ENCODE measurements at places on chromosomes 7 and 10.

- DNase-seq: no peak
These were observed 31.6 kb downstream of the CCDC7 start for GRCh38 chr10:32477499-32477898.

DNA sequence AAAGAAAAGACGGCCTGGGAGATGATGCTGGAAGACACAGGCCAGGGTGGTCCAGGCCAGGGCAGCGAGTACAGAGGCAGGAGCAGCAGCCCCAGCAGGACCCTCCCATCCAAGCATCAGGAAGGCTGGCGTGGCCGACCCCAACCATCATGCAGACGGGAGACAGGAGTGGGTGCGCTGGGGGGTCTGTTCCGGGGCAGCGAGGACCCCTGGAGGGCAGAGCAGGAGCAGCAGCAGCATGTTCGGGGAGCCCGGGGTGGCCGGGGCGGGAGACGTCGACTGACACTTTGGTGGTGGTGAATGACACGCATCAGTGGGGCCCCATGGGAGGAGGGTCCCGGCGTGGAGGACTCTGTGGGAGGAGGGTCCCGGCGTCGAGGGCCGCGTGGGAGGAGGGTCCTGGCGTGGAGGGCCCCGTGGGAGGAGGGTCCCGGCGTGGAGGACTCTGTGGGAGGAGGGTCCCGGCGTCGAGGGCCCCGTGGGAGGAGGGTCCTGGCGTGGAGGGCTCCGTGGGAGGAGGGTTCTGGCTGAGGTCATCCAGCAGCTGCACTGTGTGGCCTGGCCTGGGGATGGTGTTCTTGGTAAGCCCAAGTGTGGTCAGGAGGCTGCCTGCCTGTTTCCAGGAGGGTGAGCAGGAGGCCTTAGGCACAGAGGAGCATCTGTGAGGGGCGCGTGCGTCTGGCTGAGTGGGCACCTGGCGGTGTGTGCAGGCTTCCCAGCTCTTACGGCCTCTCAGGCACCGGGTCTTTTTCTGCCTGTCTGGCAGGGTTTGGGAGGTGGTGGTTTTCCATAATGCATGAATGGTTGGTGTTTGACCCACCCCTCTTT lies 38.9 kb downstream of the FAM20C start:
- no peak for DNase-seq

- no peak for DNase-seq
These were observed 234.4 kb downstream of the ANK3 start for GRCh38 chr10:60155099-60155877.

- no peak for DNase-seq
These were observed 52.0 kb downstream of the ANKIB1 start for GRCh38 chr7:92297736-92298135.

- DNase-seq: no peak
These were observed 6.1 kb upstream of the MYOZ1 start for GRCh38 chr10:73647211-73647874.

DNA sequence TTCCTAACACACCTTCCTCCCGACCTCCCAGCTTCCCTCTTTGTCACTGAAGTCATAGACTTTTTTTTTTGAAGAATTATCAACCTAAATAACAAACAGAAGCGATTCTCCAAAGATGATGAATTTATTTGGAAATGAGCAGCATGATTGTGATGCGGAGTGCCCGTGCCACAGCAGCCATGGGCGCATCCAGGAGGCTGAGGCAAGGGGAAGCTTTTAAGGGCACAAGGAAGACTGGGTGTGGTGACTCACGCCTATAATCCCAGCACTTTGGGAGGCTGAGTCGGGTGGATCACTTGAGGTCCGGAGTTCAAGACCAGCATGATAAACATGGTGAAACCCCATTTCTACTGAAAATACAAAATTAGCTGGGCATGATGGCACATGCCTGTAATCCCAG lies 16.2 kb upstream of the GIMAP8 start:
- no peak for DNase-seq

- no peak for DNase-seq
These were observed 268.2 kb upstream of the ADARB2 start for GRCh38 chr10:2005546-2005945.

- no peak for DNase-seq
These were observed 102.7 kb downstream of the CUBN start for GRCh38 chr10:17026686-17027485.

DNA sequence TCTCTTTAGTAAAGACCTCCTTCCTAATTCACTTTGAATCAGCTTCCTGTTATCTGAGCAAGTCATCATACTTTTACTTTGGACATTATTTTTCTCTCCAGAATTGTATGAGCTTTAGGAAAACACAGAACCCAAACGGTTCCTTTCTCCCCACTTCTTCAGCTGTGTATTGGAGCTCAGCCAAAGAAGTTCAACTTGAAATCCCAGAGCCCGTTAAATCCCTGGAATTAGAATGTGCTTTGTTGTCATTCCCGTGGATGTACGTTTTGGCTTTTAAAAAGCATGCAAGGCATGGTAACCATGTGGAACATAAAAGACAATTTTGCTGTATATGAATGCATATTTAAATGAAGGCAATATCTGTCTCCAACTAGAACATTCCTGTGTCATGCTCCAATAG lies 46.6 kb downstream of the AGMO start:
- DNase-seq: no peak

GRCh38 chr10:92756201-92757065 lies 66.7 kb downstream of the HHEX start:
- DNase-seq: no peak
